Activated CD4-positive, alpha-beta T cell treated with anti-CD3 and anti-CD28 coated beads, Interleukin-2, amount 10 ng/mL, durations not matched to agents 7 days and 5 days (primary cell): ENCODE measurements at places on chromosomes 7 and 10. TPM values are rescaled to one million over a fixed set of nuclear protein-coding genes. Genes with fewer than 3 reads are reported as not detected.

IDI2 gene
- total RNA-seq, result not detected

NME8 gene
- not detected for total RNA-seq

- no peaks in the 10 kb centered on the region for H3K27me3 ChIP-seq
- H3K27ac ChIP-seq, result no peak overlapping the region
- no peaks in the 10 kb centered on the region for H3K4me1 ChIP-seq
- H3K4me3 ChIP-seq, result no peak overlapping the region
- H3K36me3 ChIP-seq, result no peaks in the 10 kb centered on the region
These were observed 287.6 kb downstream of the SORCS3 start for GRCh38 chr10:104928734-104929133.

GRCh38 chr7:143355450-143356385 lies 6.8 kb downstream of the FAM131B start:
- no peak overlapping the region for H3K4me3 ChIP-seq
- no peaks in the 10 kb centered on the region for H3K4me1 ChIP-seq
- no peaks in the 10 kb centered on the region for H3K36me3 ChIP-seq

ZDHHC6 gene
- 64.3 TPM for total RNA-seq

DNA sequence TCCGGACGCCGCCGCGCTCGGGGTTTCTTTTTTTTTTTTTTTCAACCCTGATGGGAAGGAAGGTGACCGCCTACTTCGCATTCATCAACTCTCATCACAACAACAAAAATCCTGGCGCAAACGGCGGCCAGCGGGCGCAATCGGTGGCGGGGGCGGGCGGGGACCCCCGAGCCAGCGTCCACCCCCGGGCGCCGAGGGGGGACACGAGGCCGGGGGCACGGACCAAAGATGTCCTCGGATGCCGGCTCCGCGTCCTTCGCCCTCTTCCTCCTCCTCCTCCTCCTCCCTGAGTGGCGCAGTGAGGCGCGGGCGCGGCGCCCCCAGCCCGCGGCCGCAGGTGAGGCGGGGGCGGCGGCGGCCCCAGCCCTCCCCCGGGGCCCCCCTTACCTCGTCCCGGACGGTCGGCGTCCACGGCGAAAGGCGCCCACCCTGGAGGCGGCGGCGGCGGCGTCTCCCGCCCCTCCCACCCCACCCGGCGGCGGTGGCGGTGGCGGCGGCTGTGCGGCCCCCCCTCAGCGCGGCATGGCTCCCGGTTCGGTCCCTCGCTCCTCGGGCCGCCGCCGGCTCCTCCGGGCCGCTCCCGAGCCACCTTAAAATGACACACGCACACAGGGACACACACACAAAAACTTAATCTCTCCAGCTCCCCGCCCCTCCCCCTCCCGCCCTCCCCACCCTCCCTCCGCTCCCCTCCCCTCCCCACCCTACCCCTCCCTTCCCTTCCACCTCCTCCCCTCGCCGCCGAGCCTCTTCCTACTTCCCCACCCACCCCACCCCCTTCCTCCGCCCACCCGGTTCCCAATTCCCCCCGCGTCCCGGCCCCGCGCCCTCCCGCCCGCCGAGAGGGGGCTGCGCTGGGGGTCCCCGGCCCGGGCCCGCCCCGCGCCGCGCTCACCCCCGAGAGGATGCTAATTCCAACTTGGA lies at the start of gene CTBP2:
CTBP2 (minus strand) TSS at position 632 of the 924 bp plus-strand sequence.
- H3K4me1 ChIP-seq, result peaks cover 4% of the 10 kb centered on the region
- no peak within 1 kb of the TSS for H3K27ac ChIP-seq
- H3K27me3 ChIP-seq, result peaks cover 52% of the 10 kb centered on the region
- no peaks in the 10 kb centered on the region for H3K36me3 ChIP-seq
- H3K4me3 ChIP-seq, result peak within 1 kb of the TSS; percentile 27
- no peak for DNase-seq

DNA sequence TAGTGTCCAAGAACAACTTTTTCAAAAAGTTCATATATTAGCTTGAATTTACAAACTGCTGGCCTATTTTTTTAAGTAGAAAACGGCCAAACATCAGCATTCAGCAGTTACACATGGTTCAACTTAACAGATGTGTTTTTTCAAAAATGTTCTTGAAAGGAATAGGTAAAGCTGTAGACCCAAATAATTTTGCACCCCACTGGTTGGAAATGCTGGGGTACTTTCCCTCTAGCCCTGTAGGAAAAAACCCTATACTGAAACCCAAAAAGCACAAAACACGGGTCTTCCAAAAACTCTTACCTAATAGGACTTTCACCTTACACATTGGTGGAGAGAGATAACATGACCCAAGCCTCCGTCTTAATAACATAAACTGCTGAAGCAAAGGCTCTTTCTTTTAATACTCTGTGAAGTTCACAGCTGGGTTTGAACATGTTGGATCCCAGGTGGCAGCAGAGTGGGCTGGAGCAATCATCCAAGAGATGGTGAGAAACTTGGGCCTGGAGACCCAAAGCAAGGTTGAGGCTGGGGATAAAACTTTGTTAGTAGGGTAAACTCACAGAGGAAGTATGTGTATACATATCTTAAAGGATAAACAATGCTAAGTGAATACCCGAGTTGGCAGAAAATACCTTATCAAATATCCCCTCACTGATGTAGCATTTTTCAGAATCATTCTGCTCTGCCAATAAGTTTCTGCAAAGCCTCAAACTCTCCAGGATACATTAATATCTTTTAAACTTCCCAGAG lies 629 bp upstream of the DNAJC9 start:
- H3K4me1 ChIP-seq, result peaks cover 75% of the 10 kb centered on the region
- H3K27me3 ChIP-seq, result no peaks in the 10 kb centered on the region
- H3K36me3 ChIP-seq, result peaks cover 72% of the 10 kb centered on the region
- no peak for DNase-seq
- H3K27ac ChIP-seq, result peak overlapping the region; percentile 98

DNA sequence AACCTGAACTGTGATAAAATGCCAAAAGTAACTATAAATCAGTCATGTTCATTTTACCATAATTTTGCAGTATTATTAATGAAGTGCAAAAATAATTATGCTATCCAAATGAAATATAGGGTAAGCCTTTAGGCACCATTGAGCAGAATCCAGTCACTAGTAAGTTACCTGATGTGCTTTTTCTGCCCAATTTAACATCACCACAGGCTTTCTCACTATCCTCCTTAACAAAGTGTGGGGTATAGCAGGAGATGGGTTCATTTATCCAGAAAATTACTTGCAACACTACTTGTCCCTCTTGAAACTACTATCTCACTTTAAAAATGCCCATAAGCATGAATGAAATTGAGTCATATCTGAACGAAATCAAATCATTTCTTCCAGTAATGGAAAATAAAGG lies 211.0 kb downstream of the SEMA3A start:
- H3K36me3 ChIP-seq, result no peaks in the 10 kb centered on the region
- no peak for DNase-seq
- H3K4me3 ChIP-seq, result no peak overlapping the region
- H3K27me3 ChIP-seq, result no peaks in the 10 kb centered on the region
- no peak overlapping the region for H3K27ac ChIP-seq

- H3K4me3 ChIP-seq, result no peak overlapping the region
- no peaks in the 10 kb centered on the region for H3K4me1 ChIP-seq
- no peaks in the 10 kb centered on the region for H3K36me3 ChIP-seq
- no peak overlapping the region for H3K27ac ChIP-seq
These were observed 290.9 kb downstream of the CRPPA start for GRCh38 chr7:16130111-16131110.

LIPM gene
- total RNA-seq, result not detected

ZNF365 gene
- total RNA-seq, result not detected

TMEM139 gene
- total RNA-seq, result 0.57 TPM

GRCh38 chr10:62594093-62594520 lies 210.4 kb upstream of the ADO start:
- H3K4me3 ChIP-seq, result no peak overlapping the region
- no peak overlapping the region for H3K27ac ChIP-seq
- no peaks in the 10 kb centered on the region for H3K4me1 ChIP-seq

HABP2 gene
- not detected for total RNA-seq

GRCh38 chr7:159007996-159008389 lies 136.7 kb downstream of the VIPR2 start:
- no peaks in the 10 kb centered on the region for H3K27me3 ChIP-seq
- DNase-seq, result no peak
- peaks cover 9% of the 10 kb centered on the region for H3K4me1 ChIP-seq
- H3K4me3 ChIP-seq, result no peak overlapping the region
- H3K36me3 ChIP-seq, result no peaks in the 10 kb centered on the region

GRCh38 chr10:127998501-127999144 lies 91.7 kb downstream of the PTPRE start:
- no peak overlapping the region for H3K4me3 ChIP-seq
- H3K4me1 ChIP-seq, result no peaks in the 10 kb centered on the region
- DNase-seq, result no peak
- peaks cover 27% of the 10 kb centered on the region for H3K27me3 ChIP-seq
- no peak overlapping the region for H3K27ac ChIP-seq
- no peaks in the 10 kb centered on the region for H3K36me3 ChIP-seq

LBX1 gene
- total RNA-seq, result not detected

ENTPD1 gene
- total RNA-seq, result not detected

- H3K4me1 ChIP-seq, result no peaks in the 10 kb centered on the region
- H3K27ac ChIP-seq, result no peak overlapping the region
- no peak overlapping the region for H3K4me3 ChIP-seq
- H3K36me3 ChIP-seq, result no peaks in the 10 kb centered on the region
- no peak for DNase-seq
These were observed 192.3 kb upstream of the PITRM1 start for GRCh38 chr10:3364768-3365480.

OLAH gene
- total RNA-seq, result 1.0 TPM

PNLIP gene
- total RNA-seq, result not detected

GRCh38 chr7:24659505-24659904 lies 86.3 kb downstream of the PALS2 start:
- H3K4me3 ChIP-seq, result no peak overlapping the region
- no peak overlapping the region for H3K27ac ChIP-seq
- H3K36me3 ChIP-seq, result peaks cover 2% of the 10 kb centered on the region
- H3K27me3 ChIP-seq, result no peaks in the 10 kb centered on the region

- peaks cover 46% of the 10 kb centered on the region for H3K27me3 ChIP-seq
- no peaks in the 10 kb centered on the region for H3K36me3 ChIP-seq
- H3K27ac ChIP-seq, result no peak overlapping the region
- no peaks in the 10 kb centered on the region for H3K4me1 ChIP-seq
These were observed 85.1 kb downstream of the FAM204A start for GRCh38 chr10:118256825-118257570.

- no peak overlapping the region for H3K27ac ChIP-seq
- DNase-seq, result no peak
- H3K4me3 ChIP-seq, result no peak overlapping the region
- peaks cover 15% of the 10 kb centered on the region for H3K27me3 ChIP-seq
- no peaks in the 10 kb centered on the region for H3K36me3 ChIP-seq
These were observed 261.5 kb downstream of the SNX10 start for GRCh38 chr7:26553128-26553527.

GRCh38 chr10:113565364-113565763 lies 12.5 kb downstream of the HABP2 start:
- H3K4me1 ChIP-seq, result peaks cover 2% of the 10 kb centered on the region
- H3K27me3 ChIP-seq, result no peaks in the 10 kb centered on the region
- no peak overlapping the region for H3K4me3 ChIP-seq

IGF2BP3 gene
- 0.50 TPM for total RNA-seq

EBLN1 gene
- total RNA-seq, result not detected

- peaks cover 38% of the 10 kb centered on the region for H3K4me1 ChIP-seq
- H3K27me3 ChIP-seq, result no peaks in the 10 kb centered on the region
- peaks cover 48% of the 10 kb centered on the region for H3K36me3 ChIP-seq
- H3K4me3 ChIP-seq, result no peak overlapping the region
- no peak for DNase-seq
- H3K27ac ChIP-seq, result no peak overlapping the region
These were observed 13.1 kb downstream of the FXYD4 start for GRCh38 chr10:43384252-43385221.

- H3K4me1 ChIP-seq, result no peaks in the 10 kb centered on the region
- no peaks in the 10 kb centered on the region for H3K36me3 ChIP-seq
- no peak overlapping the region for H3K4me3 ChIP-seq
- no peak overlapping the region for H3K27ac ChIP-seq
These were observed 18.0 kb upstream of the LYZL1 start for GRCh38 chr10:29270883-29271282.

CLEC5A gene
- total RNA-seq, result not detected

DNA sequence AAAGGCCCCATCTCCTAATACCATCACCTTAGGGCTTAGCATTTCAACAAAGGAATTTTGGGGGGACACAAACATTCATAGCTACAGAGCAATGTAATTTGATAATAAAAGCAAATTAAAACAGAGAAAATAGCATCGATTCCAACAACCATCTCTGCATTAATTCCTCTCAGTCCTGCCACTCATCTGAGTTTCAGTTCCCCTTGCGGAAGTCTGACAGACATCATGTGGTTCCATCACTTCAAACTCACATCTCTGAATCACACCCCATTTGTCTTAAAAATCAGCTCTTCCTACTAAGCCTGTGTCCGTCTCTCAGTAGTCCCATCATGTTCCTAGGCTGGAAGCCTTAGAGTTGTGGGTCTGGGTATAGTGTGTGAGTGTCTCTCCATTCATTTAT lies 3.6 kb downstream of the ADCK2 start:
- no peaks in the 10 kb centered on the region for H3K27me3 ChIP-seq
- DNase-seq, result no peak
- peaks cover 29% of the 10 kb centered on the region for H3K36me3 ChIP-seq
- no peak overlapping the region for H3K27ac ChIP-seq
- H3K4me3 ChIP-seq, result no peak overlapping the region

DNA sequence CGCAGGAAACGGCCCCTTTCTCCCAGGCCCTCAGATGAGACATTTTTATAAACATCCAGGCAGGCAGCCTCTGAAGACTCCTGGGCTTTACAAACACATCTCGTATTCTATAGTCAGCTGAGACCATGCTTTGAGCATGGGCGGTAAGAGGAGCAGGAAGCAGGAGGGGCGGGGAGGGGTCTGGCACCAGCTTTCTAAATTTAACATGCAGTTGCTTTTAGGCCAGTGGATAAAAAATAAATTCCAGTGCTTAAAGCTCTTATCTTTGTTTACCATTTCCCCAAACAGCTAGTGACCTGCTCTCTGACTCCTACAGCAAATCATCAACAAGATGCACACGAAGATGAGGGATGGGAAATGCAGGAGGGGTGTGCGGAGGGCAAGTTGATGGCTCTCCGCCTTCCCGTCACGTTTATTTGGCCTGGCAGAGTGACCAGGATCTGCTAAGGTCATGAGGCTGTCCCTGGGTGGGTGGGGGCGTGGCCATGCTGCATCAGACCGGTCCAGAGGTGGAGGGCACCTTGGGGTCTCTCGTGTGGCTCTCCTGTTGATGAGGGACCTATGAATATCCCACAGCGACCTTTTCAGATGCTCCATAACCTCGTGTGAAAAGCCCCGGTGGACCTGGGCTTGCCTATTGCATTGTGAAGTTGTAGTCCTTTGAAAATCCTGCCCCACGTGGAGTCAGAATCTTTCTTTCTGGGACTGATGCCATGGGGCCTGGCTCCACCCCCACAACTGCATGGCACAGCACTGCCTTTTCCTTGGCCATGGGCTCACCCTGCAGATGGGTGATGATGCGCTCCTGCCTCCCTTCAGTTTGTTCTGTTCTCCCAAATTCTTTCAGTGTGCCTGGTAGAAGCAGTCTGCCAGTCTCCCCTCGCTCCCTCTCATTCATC lies 67.5 kb downstream of the PARP12 start:
- H3K27me3 ChIP-seq, result no peaks in the 10 kb centered on the region
- no peaks in the 10 kb centered on the region for H3K4me1 ChIP-seq
- no peaks in the 10 kb centered on the region for H3K36me3 ChIP-seq

ST8SIA6 gene
- 0.15 TPM for total RNA-seq
